Globus pallidus (tissue), 1 donor: ENCODE measurements at places on chromosomes 3 and 15.

- no peak for DNase-seq
Observed at GRCh38 chr3:196991581-196992460, 23.2 kb upstream of the PIGZ start.

DNA sequence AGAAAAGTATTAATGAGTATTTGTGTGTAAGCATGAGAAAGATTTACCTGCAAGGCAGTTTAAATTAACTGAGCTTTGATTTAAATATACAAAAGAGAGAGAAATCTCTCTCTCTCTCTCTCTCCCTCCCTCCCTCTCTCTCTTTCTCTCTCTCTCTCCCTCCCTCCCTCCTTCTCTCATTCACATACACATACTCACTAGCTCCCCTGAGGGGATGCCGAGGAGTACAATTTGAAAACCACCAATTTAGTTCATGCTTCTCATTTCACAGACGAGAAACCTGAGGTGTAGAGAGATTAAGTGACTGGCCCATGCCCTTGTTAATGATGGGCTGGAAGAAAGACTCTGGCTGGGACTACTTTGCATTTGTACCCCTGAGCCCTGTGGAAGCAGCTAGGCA, 59.4 kb downstream of the MECOM start:
- DNase-seq, result no peak

- DNase-seq, result no peak
Observed at GRCh38 chr3:149613988-149614387, 43.8 kb downstream of the WWTR1 start.

DNA sequence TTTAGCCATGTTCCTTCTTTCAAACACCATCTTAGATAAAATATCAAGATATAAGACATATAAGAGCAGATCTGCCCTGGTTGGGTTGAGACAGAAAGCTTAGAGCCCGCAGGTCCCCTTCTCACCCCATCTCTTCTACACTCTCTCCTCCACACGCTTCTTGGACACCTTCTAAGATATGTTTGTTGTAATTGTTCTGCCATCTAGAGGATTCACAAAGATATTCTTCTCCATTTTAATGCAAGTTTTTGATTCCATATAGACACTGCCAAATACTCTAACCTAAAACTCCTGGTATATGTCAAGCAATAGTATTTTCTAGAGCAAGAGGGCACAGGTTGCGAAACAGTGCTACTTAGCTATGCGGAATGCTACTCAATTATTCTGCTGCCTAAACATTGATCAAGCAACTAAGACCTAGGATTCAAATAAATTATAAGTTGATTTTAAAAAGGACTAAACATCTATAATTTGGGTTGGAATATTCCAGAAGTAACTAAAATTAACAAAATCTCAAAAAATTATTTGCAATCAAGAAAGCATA, 6.8 kb downstream of the CHRM5 start:
- DNase-seq, result no peak

- no peak for DNase-seq
Observed at GRCh38 chr3:55309336-55309735, 177.8 kb downstream of the WNT5A start.

DNA sequence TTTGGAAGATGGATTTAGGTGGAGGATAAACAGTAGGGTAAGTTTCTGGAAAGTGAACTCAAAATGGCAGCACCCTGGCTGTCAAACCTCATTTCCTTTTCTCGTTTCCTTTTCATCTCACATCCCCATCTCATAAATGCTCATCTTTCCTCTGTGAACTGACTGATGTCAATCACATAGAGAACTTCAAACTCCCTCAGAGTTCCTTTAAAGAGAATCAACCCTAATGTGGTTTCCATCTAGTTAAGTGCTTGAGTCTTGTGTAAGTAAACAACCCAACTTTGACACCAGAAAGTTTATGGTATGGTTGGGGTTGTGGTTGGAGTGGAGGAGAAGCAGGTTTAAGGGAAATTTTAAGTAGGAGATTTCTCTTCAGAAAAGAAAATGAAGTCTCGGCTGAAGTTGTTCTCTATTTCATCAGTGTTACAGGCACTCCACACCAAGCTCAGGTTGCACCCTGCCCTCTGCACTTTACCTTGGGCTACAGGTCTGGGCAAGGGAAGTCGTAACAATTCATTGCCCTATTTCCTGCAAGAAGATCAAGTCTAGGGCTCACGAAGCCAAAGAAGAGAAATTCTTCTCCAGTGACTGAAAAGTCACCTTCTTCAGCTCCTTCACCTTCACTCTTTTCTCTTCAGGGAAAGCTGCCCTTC, 34.4 kb upstream of the TNIK start:
- DNase-seq, result no peak

DNA sequence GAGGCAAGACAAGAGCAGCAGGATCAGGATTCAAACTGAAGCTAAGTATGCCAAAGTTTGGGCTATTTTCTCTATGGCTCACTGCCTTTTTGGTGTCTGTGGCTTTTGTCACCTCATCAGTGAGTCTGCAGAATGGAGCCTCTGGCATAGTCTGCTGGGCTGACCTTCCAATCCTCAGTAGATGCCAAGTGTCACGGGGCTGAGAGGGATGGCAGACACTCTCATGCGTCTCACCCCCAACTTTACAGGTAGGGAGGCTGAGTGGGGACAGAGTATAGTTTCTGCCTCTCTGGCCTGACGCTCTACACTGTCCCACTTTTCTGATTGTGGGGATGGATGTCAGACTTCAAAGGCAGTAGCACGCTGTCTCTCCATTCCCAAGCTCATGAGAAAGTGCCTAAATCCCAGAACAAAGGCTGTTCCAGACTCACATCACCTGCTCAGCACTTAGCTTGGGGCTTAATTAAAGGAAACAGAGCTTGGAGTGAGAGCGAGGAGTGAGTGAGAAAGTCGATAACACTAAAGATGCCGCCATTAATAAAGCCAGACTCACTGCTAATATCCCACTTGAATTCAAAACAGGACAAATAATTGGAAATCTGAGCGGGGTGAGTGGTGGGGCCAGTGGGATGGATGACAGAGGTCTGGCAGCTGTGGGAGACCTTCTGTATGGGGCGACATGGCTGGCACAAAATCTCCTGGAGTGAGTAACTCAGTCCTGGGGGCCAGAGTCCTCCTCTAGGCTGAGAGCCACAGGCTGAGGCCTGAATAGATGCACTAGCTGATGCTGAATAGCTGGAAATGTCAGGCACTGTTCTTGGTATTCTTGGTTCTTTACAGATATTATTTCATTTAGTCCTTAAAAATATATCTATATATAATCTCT, 78.4 kb upstream of the MRPS22 start:
- no peak for DNase-seq

- no peak for DNase-seq
Observed at GRCh38 chr3:120524171-120524923, 71.8 kb upstream of the NDUFB4 start.

DNA sequence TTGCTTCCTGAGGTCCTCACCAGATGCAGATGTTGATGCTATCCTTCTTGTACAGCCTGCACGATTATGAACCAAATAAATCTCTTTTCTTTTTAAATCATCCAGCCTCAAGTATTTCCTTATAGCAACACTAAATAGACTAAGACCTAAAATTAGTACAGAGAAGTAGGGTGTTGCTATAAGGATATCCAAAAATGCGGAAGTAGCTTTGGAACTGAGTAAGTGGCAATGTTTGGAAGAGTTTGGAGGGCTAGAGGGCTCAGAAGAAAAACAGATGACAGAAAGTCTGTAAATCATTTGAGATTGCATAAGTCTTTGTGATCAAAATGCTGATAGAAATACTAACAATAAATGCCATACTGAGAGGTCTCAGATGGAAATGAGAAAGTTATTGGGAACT, 894.9 kb downstream of the DIPK2A start:
- peak; percentile 11 for DNase-seq

DNA sequence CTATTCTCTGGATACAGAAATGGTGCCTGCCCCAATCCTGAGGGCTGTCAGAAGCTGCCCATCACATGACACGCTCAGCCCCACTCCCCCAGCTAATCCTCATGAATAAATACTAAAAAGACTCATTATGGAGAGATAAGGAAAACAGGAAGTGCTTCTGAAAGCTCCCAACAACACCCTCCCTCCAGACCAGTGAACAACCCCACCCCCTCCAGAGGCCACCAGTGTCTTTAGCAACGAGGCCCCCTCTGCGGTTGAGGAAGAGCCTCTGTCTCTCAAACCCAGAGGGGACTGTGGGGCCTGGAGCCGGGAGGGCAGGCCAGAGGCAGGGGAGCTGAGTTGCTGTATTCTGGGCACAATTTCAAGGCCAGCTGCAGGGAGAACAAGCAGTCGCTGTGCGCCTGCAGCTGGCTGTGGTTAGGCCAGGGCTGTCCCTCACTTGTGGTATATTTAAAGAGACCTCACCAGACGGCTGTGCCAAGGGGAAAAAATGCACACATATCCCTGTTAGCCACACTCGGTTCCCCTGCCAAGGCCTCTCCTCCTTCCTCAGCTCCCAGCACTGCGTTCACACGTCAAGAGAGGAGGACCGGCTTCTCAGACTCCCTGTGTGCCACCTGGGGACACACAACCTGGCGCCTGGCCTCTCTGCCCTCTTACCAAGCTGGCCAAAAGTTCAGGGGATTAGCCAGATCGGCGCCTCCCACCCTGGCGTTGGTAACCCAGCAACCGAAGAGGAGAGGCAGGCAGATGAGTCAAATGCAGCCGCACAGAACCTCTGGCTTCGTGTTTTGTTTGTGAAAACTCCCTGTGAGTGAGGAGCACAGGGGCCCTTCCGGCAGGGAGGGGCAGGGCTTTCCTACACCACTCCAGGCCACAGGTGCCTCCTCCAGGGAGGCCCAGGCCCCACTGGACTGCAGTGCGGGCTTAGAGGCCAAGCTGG, 101.2 kb upstream of the ETV5 start:
- peak; percentile 98 for DNase-seq

DNA sequence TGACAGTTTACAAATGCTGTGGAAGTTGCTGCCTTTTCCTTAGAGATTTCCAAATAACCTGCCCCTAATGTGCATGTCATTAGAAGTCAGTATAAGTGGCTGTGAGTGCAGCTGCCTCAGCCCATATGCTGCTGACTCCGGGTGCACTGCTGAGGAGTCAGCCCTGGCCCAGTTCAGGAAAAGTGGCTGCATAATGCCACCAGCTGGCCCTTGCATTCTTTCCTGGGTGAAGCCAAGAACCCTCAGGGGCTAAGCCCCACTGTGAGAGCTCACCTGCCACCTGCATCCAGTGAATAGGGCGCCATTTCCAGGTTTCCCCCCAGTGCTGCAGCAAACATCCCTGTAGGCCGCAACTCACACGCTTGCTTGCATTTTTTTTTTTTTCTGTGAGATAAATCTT, 139.9 kb downstream of the TJP1 start:
- DNase-seq, result no peak

- no peak for DNase-seq
Observed at GRCh38 chr3:8886546-8886945, 76.7 kb downstream of the RAD18 start.

GRCh38 chr3:177196456-177197040, 734 bp downstream of the TBL1XR1 start:
- peak; percentile 65 for DNase-seq

DNA sequence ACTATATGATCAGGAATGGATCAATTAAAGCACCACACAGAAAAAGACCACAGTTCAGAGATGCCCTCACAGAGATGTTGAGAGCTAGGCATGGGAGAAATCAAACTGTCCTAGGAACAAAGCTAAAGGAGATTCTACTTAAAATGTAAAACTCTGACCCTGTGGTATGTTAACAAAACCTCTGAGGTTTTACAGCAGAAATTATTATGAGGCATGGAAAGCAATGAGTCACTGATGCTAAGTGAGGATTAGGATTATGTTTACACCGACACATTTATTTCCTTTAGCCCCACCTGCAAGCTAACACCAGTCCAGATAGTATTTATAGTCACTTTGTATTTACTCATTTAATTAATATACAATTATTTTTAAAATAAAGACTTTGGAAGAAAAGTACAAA, 1242.2 kb downstream of the OTOL1 start:
- no peak for DNase-seq

GRCh38 chr15:92163641-92164040, 230.0 kb upstream of the ST8SIA2 start:
- no peak for DNase-seq

DNA sequence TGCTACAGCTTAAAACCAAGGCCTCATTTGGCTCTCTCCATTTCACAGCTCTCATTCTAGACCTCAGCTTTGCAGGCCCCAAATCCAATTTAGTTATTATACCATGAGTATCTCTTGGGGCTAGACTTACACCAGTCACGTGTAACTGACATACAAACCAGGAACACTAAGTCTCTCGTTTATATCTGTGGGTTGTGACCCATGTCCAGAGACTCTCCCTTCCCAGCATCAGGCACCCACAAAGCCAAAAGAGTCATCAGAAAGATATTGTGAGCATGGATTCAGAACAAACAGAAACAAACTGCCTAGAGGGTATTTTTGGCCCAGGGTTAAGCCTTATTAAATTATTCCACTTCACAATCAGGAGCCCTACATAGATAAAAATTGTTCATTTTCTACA, 5.6 kb upstream of the CCDC13 start:
- no peak for DNase-seq

- DNase-seq, result no peak
Observed at GRCh38 chr3:42256135-42256819, 9.7 kb downstream of the CCK start.

GRCh38 chr15:92283813-92284212, 109.9 kb upstream of the ST8SIA2 start:
- DNase-seq, result no peak

- no peak for DNase-seq
Observed at GRCh38 chr3:185746470-185746869, 78.4 kb downstream of the IGF2BP2 start.
